NCI-H1417 (cell line): ENCODE measurements at places on chromosomes 2 and 18.

DNA sequence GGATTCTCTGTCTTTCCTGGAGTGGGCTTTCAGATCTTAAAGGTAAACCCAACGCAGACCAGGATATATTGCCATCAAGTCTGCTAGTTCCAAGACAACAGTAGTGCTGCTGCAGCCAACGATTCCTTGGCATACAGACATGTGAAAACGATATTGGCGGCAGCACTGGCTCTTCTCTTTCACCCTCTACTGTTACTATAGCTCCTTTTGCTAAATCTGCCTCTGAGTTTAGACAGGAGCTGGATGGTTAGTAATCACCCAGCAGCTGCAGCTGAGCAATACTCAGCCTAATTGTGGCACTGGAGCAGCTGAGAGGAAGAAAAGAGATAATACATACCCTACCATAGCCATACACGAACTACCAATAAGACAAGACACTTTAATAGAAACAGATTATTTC lies 4.0 kb downstream of the YES1 start:
- DNase-seq = no peak

DNA sequence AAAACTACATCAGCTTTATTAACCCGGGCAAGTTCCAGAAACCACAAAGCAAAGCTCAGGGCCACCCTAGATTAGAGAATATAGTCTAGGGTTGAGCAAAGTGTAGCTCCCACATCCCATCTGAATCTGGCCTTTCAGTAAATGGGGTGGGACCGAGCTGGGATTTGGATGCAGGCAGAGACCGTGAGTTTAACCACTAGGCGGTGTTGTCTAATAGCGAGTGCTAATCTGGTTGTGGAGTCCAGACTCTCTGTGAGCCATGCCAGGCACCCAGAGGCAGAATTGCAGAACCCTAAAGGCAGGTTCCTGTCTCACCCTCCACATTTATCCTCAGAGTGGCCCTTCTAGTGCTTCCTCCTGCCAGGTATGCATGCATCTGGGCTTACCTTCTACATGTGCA lies 435.9 kb downstream of the TSN start:
- DNase-seq = peak; percentile 58

DNA sequence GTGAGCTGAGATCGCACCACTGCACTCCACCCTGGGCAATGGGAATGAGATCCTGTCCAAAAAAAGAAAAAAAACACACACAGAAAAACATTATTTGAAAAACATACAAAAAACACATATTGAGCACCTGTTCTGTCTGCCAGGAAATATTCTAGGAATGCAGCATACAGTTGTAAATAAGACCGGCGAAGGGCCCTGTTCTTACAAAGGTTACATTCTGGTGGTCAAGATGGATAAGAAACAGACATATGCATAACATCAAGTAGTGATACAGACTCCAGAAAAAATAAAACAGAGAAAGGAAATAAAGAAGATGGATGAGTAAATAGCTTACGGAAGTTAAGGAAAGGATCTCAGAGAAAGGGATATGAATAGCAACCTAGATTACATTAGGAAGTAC lies 159.8 kb downstream of the GALNT3 start:
- DNase-seq = no peak

DNA sequence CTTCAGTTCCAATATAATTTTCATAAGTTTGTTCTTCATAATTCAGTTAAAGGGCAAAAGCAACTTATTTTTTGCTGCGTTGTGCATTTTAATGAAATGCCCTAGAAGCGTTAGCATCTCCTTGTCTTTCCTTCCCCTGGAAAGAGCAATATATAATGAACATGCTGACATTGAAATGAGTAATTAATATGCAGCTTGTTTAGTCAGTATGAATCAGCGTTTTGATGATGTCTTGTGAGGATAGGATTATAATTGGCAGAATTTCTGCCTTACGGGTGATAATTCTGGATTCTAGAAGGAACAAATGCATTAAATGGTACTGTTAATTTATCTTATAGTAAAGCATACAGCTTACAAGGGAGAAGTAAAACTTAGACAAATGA lies 152.3 kb upstream of the MMADHC start:
- DNase-seq = no peak

DNA sequence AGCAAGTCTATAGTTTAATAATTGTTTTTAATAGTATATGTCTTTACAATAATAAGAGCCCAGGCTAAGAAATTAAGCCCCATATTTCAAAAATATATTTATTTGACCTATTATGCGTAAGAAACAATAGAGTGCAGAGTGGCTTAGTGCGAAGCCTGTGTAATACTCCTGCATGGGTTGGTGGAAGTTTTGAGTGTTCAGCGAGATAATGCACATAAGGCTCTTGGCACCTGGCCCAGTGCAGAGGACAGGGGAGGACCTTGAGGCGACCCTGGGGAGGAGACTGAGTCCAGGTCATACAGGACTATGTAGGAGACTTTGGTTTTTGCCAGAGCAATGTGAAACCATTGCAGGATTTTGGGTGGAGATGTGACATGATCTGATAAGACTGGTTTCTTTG lies 132.4 kb upstream of the ST6GAL2 start:
- no peak for DNase-seq

GRCh38 chr2:240429872-240430491 lies 5.5 kb upstream of the GPC1 start:
- DNase-seq = no peak

DNA sequence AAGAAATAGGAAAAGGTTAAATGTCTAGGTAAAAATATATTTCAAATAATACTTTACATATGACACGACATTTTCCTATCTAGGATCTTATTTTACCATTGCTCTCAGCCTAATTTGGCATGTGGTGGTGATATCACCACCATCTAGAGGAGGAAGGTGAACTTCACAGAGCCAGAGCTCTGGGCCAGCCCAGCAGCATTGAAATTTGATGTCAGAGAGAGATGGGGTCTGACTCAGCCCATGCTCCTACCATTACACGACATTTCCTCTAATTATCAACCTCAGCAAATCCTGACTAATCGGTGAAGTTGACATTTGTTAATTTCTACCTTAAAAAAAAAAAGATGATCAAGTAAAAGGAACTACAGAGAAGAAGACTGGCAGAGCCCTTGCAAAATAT lies 42.3 kb downstream of the LRRTM4 start:
- DNase-seq = no peak

DNA sequence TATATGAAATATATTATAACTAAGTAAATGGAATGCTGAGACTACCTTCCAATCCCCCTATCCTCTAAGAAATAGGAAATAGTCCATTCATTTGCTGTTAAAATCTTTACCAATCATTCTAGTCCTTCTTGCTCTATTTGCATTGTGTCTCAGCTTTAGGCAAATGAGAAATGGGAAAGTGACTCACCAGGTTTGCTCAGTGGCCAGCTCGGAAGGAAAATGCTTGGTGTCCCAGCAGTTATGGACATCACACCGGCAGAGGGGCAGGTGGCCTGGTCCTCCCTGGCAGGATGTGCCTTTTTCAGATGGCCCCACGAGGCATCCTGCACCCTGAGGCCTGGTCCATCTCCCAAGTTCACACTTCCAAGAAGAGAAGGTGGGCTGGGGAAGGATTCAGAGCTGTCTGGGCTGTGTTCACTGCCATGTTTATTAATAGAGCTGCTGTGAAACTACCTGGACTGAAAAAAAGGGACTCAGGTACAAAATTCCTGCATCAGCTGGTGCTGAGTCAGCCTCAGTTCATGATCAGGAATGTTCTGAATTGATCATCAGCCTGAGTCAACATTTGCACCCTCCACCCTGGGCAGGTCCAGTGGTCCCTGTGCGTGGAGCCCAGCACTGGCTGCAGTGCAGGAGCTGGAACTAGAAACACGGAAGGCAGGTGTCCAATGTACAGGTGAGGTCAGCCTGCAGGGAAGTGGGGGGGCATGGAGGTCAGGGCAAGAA lies 60.1 kb upstream of the ARL4C start:
- no peak for DNase-seq

DNA sequence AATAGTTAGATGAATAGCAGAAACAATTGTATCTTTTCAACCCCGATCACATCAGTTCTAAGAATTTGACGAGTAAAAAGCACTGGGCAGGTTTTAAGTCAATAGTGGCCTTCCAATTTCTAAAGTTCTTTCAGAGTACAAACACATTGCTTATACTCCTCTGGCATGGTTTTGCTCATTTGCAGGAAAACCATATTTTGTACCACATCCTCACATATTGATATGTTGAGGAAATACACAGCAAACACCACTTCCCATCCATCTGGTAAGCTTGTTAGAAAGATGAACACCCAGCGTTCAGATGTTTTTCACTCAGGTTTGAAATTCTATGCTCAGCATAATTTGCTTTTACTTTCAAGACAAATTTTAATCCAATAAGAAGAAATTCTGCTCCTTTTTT lies 344.6 kb upstream of the ACVR2A start:
- DNase-seq = no peak

GRCh38 chr18:37309059-37309458 lies 256.5 kb downstream of the CELF4 start:
- DNase-seq = no peak

- DNase-seq = no peak
Measured at GRCh38 chr2:172673056-172673683, 62.5 kb upstream of the RAPGEF4 start.

- DNase-seq = no peak
Measured at GRCh38 chr2:218125095-218125494, 733 bp upstream of the CXCR2 start.

DNA sequence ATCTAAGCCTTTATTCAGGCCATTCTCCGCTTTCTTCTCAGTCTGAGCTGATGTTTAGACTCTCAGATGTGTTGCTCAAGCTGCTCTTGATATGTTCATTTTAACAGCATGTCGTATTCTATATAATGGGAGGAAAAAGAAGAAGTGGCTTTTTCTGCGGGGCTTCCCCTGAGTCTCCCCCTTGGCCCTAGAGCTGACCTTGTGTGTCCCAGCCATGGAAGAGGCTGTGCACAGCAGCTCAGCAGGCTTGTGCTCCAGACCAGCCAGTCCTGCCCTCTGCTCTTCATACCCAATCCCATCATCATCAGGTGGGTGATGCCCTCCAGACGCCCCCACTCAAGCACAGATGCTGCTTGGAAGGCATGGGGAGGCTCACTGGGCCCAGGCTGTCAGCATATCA lies 155.1 kb upstream of the CELF4 start:
- no peak for DNase-seq

DNA sequence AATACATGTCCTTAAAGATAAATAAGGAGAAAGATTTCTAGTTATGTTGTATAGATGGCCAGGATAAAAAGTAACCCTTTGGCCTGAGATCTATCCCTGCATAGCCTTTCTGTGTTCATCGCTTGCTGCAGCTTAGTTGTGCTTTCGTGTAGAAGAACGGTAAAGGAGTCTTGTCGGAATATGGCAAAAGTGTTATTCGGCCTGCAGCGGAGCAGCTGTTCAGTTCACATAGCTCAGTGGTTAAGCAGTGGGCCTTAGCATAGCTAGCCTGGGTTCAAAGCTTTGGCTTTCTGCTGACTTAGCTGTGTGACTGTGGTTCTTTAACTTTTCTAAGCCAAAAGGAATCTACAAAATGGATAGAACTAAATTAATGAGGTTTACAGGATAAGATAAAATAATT lies 55.4 kb downstream of the MALT1 start:
- no peak for DNase-seq

GRCh38 chr2:157359628-157360027 lies 34.0 kb upstream of the ERMN start:
- no peak for DNase-seq

GRCh38 chr18:21012308-21012707 lies 99.3 kb downstream of the ROCK1 start:
- no peak for DNase-seq

DNA sequence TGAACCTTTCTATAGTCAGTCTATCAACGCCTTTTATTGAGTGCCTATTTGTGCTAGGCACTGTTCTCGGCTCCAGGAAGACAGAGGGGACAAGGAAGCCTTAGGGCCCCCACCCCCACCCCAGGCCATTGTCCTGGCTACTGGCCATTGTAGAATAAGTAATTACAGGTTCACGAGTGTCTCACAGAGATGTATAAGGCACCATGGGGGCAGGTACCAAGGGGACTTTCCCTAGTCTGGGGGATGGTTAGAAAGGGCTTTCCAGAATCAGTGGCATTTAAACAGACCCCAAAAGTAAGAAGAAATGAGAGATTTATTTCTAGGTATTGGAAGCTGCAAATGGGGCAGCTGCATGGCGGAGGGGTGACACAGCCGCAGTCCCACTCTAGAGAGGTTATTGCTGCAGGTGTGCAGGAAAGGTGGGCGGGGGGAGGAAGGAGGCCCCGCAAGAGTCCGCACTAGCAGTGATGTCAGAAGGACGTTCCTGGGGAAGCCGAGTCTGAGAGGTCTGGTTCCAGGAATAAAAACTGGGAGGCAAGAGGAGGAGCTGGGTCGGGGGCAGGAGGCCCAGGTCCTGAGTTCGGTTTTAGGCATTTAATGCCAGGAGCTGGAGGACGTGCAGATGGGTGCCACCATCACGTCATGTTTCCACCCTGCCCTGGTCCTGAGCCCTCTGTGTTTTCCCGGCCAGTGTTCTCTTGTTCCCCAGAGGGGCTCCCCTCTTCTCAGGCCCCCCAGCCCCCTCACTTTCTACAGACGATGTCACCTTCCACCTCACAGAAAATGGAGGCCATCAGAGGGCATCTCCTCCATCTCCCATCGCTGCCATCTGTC lies 30.5 kb downstream of the FOSL2 start:
- no peak for DNase-seq

GRCh38 chr18:61628085-61628484 lies 264.7 kb downstream of the RNF152 start:
- no peak for DNase-seq

DNA sequence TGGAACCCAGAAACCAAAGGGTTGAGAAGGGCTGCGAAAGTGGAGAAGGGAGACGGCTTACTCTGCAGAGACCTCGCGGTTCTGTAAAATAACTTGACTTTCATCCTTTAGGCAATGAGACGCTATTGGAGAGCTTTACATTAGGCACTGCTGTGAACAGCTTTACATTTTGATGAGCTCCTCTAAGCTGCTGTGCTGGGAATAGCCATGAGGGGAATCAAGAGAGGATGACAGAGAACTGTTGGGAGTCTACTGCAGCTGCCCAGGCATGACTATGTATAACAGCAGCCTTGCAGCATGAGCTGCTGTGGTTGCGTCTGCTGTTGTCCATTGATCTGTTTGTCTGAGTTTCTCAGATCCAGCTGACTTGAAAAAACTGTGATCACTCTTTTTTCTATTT lies 310.8 kb upstream of the MAP2 start:
- DNase-seq = no peak

DNA sequence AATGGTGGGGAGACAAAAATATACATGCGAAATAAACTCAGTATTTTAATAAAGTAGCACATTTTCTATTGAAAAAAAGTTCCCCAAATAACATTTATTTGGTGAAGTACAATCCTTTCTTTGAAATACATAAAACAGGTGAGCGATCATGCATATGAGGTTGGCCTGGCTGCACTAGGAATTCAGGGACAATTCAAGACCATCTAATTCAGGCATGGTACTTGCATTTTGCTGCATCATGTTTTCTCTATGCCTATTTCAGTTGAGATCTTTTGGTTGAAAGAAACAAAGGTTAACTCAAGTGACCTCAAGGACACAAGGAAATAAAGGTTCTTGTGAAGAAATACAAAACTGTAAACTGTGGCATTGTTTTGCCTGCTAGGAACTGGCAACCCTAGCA lies 19.8 kb upstream of the TAF4B start:
- no peak for DNase-seq
